Mucosa of gallbladder (tissue), 1 donor: ENCODE measurements at places on chromosomes 3 and 15. TPM values are rescaled to one million over a fixed set of nuclear protein-coding genes. Genes with fewer than 3 reads are reported as not detected.
A peak's percentile ranks its signal among the peaks of the same experiment; 100 is the strongest.

Gene GRK7
- total RNA-seq: not detected

Gene ZNF80
- total RNA-seq: 0.17 TPM

DNA sequence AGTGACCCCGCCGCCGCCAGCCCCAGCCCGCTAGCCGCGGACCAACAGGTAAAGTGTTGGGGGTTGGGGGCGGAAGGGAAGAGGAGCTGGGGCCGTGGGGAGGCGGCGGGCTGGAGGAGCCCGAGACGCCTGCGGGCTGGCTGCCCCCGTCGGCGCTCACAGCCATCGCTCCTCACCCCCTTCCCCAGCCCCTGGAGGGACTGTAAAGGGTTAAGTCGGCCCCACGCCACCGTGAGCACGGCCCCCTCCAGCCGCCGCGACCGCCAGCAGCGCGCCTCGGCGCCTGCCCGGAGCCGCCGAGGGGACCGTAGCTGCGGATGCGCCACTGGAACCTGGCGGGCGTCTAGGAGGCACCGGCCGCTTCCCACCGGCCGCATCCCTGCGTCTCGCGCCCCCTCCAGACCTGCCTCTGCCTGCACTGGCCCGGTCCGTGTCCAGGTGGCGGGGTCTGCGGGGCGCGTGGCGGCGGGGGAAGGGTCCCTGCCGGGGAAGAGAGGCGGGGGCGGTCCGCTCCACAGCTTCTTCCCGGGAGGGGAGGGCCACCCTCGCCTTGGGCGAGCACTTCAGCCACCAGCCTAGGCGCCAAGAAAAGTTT is 522 bp downstream of the MED12L start:
- peak; percentile 10 for DNase-seq

DNA sequence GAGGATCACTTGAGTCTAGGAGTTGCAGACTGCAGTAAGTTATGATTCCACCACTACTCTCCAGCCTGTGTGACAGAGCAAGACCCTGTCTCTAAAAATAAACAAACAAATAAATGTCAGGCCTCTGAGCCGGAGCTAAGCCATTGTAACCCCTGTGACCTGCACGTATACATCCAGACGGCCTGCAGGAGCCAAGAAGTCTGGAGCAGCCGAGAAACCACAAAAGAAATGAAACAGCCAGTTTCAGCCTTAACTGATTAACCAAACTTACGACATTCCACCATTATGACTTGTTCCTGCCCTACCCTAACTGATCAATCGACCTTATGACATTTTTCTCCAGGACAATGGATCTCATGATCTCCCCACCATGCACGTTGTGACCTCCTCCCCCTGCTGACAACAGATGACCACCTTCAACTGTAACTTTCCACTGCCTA is 32.5 kb upstream of the ZKSCAN7 start:
- no peak for DNase-seq

DNA sequence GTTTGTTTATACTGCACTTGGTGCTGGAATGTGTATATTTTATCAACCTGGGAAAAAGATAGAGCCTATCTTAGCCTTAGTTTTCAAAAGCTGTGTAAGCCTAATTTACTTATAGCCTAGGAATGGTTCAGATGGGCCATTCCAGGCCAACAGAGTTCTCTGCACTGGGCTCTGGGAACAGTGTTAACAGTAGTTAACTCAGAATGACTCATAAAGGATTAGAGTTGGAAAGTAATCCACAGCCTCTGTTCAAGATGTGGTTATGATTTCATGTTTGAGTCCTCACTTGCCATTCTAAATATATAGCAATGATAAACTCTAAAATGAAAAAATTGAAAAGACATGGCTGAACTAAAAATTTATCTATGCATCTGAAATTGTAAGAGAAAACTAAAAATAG is 22.6 kb upstream of the PEX5L start:
- no peak for DNase-seq

GRCh38 chr15:76987896-76988860 is 6.7 kb upstream of the PSTPIP1 start:
- no peak for DNase-seq

DNA sequence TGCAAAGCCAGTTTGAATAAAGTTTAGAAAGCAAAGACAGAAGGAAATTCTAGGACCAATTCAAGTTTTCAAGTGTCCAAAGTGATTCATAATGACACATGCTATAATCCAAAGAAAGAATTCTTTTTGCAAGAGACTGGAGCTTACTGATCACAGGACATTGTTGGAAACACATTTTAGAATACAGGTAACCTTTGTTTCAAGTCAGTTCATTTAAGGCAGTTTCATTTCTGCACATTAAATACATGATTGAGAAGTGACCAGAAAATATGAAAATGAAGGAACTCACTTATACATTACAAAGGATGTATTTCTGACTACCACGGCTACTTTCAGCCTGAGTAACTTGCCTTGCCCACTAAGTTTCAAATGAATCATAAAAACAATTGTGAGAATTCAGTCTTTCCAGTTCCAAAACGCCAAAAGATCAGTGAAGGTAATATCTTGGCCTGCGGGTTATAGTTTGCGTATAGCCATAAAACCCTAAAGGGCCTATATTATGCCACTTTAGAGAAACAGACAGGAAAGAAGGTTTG is 48.7 kb downstream of the PRICKLE2 start:
- DNase-seq: no peak

GRCh38 chr3:64290864-64291263 is 65.6 kb upstream of the PRICKLE2 start:
- no peak for DNase-seq

DNA sequence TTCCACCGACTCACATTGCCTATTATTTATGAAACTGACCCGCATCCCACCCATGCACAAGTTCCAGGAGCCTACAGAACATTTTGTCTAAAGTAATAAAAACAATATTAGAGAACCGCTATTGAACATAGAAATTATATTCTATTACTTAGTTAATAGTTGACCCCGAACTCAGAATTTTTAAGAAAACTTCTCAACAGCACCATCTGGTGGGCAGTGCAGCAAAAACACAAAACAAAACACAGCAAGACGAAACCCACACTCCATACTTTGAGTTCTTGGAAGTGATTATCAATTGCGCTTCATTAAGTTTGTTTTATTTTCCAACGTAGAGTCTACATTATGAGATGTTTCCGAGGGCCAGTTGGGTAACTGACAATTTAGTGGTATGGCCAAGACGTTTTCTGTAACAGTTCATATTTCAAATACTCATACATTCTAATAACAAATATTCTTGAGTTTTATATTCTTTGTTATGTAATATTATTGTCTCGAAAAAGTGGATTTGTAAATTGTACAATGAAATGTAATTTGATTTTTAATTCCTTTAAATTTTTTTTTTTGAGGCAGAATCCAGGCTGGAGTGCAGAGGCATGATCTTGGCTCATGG is 24.0 kb upstream of the C3orf70 start:
- peak; percentile 35 for DNase-seq

Gene SEMA7A
- 3.2 TPM for total RNA-seq

Gene GOLGA8O
- total RNA-seq: 1.4 TPM

GRCh38 chr3:20197775-20198174 is 11.8 kb upstream of the SGO1 start:
- DNase-seq: no peak
